ENCODE measurements at places on chromosomes 5 and 9.

- DNase-seq = no peak
Measured at GRCh38 chr5:114789773-114790402, 379.8 kb downstream of the TRIM36 start.

DNA sequence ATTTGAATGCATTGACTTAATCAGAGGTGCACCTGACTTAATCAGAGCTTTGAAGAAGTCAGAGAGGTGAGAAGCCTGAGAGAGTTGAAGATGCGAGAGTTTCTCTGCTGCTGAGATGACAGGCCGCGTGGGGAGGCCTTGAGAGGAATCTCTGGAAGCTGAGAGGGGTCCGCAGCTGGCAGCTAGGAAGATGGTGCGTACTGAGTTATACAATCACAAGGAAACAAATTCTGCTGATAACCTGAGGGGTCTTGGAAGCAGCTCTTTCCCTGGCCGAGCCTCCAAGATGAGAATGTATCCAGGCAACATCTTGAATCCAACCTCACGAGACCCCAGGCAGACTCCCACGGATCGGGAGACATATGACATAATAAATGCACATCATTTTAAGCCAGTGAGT, 91.7 kb downstream of the SPATA31A6 start:
- DNase-seq = no peak

DNA sequence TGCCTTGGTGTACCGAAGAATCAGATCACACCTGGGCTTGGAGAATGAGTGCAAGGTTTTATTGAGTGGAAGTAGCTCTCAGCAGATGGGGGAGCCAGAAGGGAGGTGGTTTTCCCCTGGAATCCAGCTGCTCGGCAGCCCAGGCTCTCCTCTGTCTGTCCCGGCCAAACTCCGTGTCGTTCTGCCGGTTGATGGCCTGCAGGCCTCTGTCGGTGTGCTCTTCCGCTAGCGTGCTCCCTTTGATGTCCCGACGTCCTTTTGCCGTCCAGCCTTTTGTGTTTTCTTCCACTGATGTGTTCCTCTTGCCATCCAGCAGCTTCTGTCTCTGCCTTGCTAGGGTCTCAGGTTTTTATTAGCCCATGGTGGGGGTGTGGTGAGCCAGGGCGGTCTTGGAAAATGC, 28.0 kb upstream of the MIER3 start:
- no peak for DNase-seq

GRCh38 chr9:33143241-33143661, 23.9 kb downstream of the B4GALT1 start:
- DNase-seq = peak; percentile 47

DNA sequence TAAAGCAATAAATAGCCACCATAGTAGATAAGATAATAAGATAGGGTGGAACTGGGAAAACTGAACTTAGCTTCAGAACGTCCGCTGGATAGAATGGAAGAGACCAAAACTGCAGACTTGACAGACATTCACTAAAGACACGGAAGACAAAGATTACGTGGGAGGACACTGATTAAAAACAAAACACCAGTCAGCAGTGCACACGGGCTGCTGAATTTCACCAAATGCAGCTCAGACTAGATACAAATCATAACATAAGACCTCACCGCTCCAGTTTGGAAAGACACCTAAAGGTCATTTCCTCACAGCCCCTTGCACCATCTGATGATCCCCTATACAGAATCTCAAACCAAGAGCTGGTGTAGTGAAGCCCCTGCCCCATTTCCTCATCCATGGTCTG, 2.9 kb upstream of the OR2Y1 start:
- no peak for DNase-seq

DNA sequence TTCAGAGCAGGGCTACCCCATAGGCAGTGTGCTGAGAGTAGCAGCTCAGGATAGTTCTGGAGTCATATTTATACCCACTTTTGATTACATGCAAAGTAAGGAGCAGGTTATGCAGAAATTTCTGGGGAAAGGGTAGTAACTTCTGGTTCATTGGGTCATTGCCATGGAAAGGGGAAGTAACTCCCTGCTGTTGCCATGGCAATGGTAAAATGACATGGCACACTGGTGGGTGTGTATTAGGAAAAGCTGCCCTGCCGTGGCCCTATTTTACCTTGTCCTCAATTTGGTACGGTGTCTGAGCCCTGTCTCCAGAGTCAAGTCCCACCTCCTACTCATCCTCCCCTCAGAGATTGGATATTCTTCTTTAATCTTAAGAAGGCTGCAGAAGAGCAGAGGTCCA, 526.7 kb upstream of the TYRP1 start:
- DNase-seq = no peak

DNA sequence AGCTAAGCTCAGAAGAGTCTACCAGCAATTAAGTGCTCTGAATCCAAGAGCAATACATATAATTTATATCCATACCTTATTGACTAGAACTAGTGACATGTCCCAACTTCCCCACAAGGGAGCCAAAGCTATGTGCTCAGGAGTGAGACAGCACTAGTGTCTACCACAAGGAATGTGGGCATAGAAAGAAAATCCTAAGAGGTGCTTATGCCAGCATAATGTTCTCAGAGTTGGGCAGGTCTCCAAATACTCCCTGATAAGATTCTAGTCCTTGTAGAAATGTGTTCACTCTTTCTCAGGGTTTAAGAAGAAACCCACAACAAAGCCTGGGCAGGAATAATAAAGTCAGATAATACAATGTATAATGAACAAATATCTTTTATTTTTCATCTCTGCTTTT, 275.1 kb downstream of the BRINP1 start:
- no peak for DNase-seq

- DNase-seq = no peak
Measured at GRCh38 chr5:164235300-164235891, 730.0 kb downstream of the MAT2B start.

DNA sequence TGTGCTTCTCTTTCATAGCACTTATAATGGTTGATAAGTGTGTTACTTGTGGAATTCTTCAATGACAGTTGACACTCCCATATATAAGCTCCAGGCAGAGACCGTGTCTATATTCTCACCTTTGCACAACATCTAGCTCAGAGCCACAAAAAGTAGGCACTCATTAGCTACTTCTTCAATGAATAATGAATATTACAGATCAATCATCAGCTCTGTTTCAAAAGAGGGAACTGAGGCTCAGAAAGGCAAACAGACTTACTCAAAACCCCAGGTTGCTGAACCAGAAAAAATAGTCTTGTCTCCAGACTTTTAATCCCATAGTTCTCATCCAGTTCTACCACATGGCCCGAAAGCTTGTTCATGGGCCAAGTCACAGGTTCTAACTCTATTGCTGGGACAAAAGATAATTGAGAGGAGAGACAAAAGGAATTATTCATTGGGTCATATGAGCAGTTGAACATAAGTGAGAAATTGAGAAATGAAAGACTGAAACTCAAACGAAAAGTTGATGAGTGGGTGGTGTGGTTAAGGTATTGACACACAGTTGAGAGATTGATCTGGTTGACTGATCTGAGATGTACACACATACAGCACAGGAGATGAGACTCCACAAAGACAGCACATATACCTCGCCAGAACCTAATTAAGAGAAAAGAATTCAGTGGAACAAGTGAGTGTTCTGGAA, 381.6 kb downstream of the EFNA5 start:
- no peak for DNase-seq

- DNase-seq = no peak
Measured at GRCh38 chr9:17521100-17521855, 57.6 kb upstream of the SH3GL2 start.

DNA sequence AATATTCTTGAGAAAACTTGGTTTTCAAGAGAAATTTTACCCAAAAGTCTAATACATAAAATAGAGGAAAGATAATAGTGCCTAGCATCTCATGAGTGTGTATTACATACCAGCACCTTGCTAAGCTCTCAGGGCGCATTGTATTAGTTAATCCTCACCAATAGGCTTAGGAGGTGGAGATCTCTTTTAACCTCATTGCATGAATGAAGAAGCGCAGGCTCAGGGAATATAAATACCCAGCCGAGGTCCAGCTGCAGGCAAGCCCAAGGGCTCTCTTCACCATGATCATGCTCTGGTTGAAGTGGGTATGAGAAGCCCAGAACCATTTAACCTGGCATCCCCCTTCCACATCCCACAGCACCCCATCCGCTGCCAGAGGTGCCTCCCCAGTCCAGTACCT, 46.0 kb downstream of the CAMK2A start:
- no peak for DNase-seq

- no peak for DNase-seq
Measured at GRCh38 chr5:122924203-122924602, 78.8 kb downstream of the SNX24 start.

DNA sequence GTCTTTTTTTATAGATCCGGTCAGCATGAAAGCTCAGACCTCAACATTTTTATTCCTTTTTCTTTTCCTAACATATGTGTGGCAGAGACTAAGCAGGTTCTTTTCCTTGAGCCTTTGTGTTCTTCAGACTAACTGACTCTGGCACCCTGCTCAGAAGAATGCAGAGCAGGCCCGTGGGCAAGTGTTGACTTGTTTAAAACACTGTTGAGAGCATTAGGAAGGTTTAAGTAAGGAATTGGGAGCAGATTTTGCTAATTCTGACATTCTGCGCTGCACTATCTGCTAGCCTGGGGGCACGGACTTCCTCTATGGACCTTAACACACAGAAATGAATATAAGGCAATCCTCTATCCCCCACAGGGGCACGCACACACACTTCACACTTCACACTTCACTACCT, 182.5 kb upstream of the PIK3R1 start:
- DNase-seq = no peak

- no peak for DNase-seq
Measured at GRCh38 chr5:97096191-97096590, 46.2 kb downstream of the LIX1 start.

DNA sequence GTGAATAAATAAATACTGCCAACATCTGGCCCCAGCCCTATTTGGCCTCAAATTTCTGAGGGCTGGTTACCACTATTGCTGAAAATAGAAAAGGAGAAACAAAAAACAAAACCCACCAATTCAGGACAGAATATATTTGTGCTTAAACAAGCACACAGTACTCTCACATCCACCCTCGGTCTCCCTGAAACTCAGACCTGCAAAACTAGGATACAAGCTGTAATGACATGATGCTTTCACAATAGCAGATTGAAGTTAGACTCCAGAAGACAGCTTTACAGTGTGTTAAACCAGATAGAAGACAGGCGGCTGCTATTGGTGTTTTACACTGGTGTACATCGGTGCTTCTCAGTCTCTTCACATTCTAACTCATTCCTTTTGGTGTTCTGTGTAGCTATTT, 214.9 kb upstream of the DMRT1 start:
- DNase-seq = no peak

GRCh38 chr9:94818178-94818541, 91.7 kb downstream of the AOPEP start:
- no peak for DNase-seq

DNA sequence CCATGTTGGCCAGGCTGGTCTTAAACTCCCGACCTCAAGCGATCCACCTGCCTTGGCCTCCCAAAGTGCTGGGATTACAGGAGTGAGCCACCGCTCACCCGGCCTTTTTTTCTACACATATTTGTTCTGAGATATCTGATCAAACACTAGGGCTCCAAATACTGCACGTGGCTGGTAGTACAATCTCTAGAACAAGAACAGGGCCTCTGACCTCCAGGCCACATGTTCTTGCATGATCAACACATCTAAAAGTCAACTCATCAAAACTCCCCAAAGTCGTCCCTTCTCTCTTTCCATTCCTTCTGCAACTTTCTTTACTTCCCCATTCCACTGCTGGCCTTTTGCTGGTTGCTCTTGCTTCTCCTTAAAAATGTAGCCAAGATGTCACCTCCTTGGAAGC, 113.3 kb upstream of the LHFPL2 start:
- no peak for DNase-seq

GRCh38 chr9:15271403-15271802, 35.6 kb downstream of the TTC39B start:
- no peak for DNase-seq

DNA sequence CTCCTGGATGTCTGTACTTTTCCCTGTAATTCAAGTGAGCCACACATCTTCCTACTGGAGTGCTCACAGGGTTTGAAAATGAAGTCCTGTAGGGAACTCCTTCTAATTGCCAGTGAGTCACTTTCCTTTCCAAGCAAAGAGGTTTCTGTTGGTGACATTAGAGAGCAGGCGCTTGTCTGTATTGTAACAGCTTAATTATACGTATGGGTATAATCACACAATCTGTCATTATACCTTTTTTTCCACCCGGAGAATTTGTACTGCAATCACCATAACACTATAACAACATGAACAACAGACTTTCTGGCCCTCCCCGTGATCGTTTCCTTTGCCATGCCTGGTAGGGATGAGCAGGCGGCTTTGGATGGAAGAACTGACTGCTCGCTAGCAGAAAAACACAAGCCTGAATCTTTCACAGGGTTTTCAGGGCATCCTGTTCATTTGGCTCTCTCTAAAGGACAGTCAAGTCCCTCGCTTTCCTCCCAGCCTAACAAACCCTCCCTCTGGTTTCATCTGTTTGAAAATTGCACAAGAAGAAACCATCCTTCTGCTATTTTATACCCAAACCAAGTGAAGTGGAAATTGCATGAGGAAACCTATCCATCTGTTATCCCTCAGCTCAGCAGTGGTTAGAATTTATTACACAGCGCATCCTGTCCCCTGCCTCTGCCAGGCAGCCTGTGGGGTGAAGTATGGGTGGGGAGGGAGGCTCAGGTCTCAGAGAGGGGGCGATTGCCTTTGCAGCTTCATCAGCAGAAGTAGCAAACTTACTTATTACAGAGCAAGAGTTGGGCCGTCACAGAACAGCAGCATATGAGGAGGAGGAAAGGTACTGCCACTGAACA, 307.0 kb upstream of the TLE4 start:
- no peak for DNase-seq

DNA sequence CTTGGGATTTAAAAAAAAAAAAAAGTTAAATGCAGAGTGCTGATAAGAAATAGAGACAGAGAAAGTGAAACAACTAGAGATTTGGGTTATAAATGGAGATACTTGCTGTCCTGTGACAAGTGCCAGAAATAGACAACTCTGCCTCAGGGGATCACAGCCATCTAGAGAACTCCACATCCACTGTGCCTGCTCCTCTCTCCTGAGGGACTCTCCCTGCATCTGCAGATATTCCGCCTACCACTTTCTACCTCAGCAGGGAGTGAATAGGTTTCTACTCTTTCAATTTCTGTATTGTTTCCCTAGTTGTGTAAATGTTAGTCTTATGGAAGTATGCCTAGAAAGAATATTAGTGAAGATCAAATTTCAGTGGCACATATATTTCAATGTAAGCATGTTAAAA, 307.2 kb downstream of the HTR1A start:
- no peak for DNase-seq

Data from suprapubic skin (tissue), 4 donors.